ENCODE measurements at places on chromosomes 3 and 15.

GRCh38 chr15:59298225-59298853 is 74.3 kb downstream of the MYO1E start:
- DNase-seq, result peak; percentile 70

DNA sequence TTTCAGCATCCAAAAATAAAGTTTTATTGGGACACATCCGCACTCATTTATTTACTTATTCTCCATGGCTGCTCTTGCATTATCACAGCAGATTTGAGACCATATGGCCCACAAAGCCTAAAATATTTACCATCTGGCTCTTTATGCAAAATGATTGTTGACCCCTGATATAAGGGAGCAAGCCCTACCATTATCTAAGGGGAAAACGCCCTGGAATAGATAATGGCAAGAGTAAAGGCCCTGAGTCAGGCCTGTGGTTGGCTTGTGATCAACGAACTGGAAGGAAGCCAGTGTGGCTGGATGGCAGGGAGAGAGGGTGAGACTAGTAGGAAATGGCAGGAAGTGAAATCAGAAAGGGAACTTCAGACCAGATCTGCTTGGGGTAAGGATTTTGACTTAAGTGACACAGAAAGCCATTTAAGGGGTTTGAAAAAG is 24.6 kb upstream of the DMXL2 start:
- DNase-seq, result no peak

DNA sequence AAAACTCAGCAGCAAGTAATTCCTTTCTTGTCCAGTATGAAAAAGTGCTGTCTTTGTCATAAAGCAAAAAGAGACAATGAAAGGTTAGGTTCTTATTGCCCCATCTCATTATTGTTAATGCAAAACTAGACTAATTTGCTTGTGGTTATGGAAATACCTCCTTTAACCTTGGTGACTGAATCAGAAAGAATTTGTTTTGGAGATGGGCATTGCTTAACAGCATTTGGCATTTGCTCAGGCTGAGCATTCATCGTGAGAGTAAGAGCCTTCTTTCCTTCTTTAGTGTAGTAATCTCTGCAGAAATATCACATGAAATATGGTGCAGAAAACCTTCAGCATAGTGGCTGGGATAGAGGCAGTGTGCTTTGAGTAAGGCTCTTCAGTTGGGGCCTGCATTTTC is 103.1 kb downstream of the CNTN6 start:
- DNase-seq, result no peak

DNA sequence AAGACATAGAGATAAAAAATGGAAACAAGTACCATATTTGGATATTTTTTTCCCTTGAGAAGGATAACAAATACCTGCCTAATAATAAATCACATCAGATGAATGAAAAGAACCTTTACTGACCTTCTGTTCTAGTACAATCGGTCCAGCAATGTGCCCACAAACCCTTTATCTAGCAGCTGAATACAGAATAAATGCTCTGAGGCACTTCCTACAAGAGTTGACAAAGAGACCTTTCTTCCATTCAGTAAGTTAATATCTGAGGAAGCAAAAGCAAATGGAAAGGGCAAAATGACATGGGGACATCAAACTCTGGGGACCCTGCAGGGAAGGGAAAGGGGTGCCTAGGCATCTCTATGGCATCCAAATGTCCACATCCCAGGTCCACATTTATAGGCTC is 115.8 kb downstream of the NEK10 start:
- DNase-seq, result no peak

GRCh38 chr15:89002281-89002761 is 85.9 kb upstream of the ABHD2 start:
- DNase-seq, result no peak

DNA sequence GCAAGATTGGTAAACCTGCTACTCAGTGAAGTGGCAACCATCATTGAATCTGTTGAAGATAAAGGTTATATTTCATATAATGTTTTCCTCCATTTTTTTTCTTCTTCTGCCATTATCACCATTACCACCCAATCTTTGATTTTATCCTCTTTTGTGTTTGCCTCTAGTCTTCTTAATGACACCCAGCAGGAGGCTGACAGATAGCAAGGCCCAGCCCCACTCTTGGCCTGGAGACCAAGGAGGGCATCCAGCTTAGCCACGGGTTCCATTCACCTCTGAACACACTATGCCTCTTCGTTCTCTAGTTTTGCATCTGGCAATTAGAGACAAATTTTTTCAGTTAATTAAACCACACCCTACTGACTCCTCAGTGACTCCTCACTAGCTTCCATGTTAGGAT is 129.7 kb downstream of the TPRG1 start:
- no peak for DNase-seq

- no peak for DNase-seq
Measured at GRCh38 chr3:132804498-132804897, 82.3 kb upstream of the NPHP3 start.

DNA sequence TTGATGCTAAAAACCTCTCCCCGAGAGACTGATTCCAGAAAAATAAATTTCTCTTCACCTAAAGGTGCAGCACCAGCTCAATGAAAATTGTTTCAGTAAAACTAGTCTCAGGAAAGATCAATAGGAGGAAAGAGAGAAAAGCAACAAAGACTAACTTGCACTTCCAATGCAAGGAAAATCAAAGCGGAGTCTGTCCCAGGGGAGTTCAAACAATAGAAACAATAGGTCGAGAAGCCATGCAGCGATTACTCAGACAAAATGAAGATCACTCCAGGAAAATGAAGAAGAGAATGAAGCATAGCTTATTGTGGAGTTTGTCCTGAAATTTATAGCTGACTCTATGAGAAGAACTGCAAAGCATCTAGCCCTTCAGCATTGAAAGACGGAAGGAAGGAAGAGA is 105.1 kb upstream of the FRMD4B start:
- DNase-seq, result no peak

DNA sequence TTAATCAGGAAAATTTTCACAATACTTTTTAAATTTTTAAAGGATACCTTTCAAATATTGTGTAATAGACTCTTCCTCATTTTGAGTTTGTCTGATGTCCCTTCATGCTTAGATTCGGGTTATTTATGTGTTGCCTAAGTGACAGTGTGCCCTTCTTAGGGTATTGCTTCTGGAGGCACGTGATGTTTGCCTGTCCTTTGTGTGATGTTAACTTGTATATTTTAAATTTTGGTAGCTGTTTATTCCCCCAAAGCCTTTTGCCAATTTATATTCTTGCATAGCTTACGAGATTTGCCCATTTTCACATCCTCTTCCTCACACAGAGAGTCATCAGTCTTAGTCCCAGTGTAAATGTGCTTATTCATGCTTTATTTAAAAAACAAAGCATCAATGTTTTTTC is 433.1 kb downstream of the EPHB1 start:
- DNase-seq, result no peak

DNA sequence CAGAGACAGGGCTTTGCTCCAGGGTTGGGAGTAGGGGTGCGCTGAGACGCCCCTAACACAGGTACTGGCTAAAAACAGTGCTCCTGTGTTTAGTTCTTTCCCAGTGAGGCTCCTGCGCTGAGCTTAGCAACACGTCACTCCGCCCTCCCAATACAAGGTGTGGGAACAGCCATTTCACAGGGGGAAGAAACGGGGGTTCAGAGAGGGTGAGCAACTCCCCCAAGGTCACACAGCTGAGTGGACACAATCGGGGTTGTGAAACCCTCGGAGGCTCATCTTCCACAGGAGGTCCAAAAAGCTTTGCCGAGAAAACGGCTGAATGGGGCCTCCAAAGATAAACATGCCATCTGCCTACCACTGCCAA is 628 bp downstream of the PRRT3 start:
- peak; percentile 30 for DNase-seq

- DNase-seq, result no peak
Measured at GRCh38 chr3:12695112-12695511, 31.2 kb upstream of the RAF1 start.

- no peak for DNase-seq
Measured at GRCh38 chr3:110243081-110243480, 828.5 kb upstream of the NECTIN3 start.

DNA sequence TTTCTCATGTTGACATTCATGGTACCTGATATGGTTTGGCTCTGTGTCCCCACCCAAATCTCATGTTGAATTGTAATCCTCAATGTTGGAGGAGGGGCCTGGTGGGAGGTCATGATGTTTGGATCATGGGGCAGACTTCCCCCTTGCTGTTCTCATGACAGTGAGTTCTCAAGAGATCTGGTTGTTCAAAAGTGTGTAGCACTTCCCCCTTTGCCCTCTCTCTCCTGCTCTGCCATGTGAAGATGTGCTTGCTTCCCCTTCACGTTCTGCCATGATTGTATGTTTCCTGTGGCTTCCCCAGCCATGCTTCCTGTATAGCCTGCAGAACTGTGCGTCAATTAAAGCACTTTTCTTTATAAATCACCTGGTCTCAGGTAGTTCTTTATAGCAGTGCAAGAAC is 3.3 kb upstream of the UBL7 start:
- DNase-seq, result no peak

DNA sequence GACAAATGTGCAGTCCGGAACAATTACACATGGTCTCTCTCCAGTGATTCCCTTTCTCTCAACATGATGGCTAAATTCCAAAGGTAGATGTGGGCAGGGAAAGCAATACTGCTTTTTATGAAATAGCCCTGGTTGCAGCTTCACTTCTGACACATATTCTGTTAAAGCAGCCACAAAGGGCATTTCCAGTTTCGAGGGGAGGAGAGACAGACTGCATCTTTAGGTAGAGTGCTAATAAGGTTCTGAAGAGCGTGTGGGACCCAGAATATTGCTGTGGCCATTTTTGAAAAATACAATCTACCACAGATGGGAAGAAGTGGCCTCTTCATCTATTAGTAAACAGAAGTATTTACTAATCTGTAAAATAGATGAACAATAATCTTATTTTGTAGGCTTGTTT is 139.3 kb upstream of the PEX5L start:
- no peak for DNase-seq

DNA sequence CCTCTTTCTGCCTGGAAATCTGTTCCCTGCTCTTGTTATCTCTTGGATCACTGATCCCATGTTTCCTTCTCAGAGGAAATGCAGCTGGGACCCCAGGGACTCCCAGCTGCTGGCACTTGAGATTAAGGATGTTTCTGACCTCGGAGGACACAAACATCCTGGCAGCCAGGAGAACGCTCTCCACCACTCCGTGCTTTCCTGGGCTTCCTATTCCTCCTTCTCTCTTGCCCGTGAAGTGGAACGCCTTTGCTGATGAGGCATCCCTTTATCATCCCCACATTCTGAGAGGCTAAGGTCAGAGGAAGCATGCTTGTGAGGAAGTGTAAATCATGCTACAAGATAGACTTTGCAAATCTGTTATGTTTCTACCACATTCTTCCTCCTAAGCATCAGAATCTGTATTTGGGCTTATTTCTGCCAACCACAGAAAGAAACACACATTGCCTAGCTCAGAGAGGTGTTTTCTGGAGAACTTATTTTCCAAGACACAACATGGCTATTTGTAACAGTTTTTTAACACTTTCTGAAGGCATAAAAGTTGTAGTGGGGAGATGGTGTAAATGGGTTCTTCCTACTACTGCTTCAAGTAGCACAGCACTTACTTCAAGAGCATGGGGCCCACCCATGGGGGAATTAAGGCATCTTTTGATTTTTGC is 25.6 kb upstream of the LDHAL6B start:
- no peak for DNase-seq

DNA sequence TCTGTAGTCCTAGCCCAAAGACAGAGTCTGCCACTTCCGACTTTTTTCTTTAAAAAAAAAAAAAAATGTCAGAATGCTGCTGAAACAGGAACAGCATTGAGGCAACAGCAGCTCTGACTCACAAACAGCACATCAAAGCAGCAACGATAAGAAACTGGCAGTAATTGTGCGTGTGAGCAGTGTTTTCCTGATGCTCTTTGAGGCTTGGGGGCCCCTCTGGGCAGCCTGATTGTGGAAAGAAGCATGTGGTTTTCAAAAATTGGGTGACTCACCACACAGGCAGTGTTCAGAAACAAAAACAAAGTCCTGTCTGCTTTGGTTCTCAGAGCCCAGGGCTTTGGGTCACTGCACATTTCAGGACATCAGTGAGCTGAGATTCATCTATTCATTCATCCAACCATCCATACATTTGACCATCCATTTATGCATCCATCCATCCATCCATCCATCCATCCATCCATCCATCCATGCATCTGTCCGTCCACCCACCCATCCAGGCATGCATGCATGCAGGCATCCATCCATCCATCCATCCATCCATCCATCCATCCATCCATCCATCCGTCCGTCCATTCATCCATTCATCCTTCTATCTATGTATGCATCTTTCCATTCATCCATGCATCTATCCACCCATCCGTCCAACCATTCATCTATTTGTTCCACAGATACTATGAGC is 308.4 kb downstream of the RPLP1 start:
- peak; percentile 93 for DNase-seq

- DNase-seq, result no peak
Measured at GRCh38 chr15:37586011-37586583, 348.3 kb upstream of the TMCO5A start.

GRCh38 chr3:194736896-194737600 is 51.4 kb downstream of the FAM43A start:
- DNase-seq, result no peak

GRCh38 chr15:70286113-70286806 is 188.5 kb upstream of the TLE3 start:
- DNase-seq, result no peak

DNA sequence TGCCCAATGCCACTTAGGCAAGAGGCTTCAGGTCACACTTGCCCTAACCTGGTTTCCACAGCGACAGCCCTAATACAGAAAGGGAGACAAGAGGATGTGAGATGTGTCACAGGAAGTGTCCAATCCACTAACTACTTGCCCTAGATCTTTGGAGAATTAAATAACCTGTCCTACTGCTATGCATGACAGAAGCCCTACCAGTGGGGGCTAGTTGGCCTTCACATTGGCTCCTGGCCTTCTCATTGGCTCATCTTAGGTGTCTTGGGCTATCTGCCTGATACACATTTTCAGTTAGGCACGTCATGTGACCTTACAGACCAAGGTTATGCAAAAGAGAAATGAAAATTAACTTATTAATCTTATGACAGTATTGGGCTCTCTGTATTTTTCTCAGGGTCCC is 449.9 kb downstream of the FHIT start:
- no peak for DNase-seq

DNA sequence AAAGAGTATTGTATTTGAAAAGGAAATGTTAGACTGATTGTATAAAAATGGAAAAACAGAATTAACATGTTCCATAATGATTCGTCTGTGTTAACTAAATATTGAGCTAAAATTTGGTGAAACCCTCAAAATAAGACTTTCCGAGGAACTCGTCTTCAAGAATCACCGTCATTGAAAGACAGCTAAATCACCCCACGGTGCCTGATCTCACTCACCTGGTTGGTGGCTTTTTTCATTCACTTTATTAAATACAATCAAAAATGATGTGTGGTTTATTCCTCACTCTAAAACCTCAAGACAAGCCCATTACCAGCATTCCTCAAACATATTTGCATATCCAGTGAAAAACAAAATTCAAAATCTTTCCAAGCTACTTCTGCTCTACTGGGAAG is 153.9 kb downstream of the FOXP1 start:
- DNase-seq, result no peak

DNA sequence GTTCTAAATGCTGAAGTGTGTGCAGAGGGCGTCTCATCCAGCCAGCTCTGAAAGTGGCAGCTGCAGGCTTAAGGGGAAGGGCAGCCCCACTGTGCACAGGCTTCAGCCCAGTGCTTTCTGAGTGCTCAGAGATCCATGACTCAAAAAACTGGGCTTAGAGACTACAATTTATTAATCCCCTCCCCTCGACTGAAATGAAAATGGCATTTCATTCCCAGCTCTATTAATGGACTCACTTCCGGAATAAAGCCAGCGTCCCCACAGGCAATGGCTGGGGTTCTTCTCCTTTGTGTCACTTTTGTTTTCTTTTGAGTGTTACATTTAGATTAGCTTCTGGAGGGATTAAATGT is 55.5 kb upstream of the PLXNA1 start:
- DNase-seq, result no peak

Measured in activated CD4-positive, alpha-beta memory T cell treated with anti-CD3 and anti-CD28 coated beads for 36 hours (primary cell).